IMR-90 (cell line): ENCODE measurements at places on chromosomes 13 and 19. TPM values are rescaled to one million over a fixed set of nuclear protein-coding genes. Genes with fewer than 3 reads are reported as not detected.

- no peak for DNase-seq
Observed at GRCh38 chr19:15457701-15458484, 6.5 kb downstream of the RASAL3 start.

Gene CAPN12
- polyA plus RNA-seq, result 0.97 and 0.99 TPM in 2 replicates

GRCh38 chr19:8397271-8397670 is 7.1 kb downstream of the RAB11B start:
- no peak for DNase-seq

Gene ZNF555
- polyA plus RNA-seq, result 1.6 and 2.8 TPM in 2 replicates

DNA sequence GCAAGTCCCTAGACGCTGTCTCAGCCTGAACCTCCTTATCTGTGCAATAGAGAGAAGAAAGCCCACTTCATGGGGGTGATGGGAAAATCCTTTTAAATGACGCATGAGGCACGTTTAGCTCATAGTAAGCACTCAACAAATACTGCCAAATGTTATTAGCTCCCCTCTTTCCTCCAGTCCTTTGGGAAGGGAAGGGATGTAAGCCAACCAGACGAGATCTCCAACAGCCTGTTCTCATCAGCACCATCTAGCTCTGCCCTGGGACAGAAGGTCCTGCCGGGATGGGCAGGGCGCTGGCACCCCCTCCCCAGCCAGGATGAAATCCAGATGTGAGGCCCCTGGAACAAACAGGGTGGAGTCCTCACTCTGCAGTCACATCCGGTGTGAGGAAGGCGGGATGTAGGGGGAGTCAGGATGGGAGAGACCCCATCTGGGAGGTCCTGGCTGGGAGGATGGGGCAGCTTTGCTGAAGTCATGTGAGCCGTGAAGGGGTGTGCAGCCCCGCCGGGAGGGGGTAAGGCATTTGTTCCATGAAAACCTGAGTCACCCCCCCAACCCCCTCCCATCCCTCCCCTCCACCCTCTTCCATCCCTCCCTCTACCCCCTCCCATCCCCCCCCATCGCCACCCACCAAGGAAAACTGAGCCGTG is 4.6 kb downstream of the S1PR2 start:
- peak; percentile 95 for DNase-seq

- DNase-seq, result peak; percentile 99
Observed at GRCh38 chr19:33472691-33473652, 48.6 kb downstream of the PEPD start.

DNA sequence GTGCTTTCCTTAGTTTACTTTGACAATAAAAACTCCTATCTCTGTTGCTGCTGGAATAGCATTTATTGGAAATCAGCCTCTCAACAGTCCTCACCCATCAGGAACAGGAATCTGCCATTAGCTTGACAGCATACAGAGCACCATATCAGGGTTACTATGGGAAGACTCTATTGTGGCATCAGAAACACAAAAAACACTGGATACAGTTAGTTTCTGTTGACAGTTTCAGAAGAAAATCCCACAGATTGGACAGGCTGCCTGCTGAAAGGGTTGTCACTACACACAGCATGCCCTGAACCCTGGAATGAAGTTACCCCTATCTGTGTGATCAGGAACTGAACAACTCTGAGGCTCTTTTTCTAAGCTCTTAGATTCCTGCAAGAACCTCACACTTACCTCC is 172.7 kb downstream of the ENOX1 start:
- DNase-seq, result no peak

- peak; percentile 81 for DNase-seq
Observed at GRCh38 chr13:32019612-32020233, 11.9 kb upstream of the FRY start.

DNA sequence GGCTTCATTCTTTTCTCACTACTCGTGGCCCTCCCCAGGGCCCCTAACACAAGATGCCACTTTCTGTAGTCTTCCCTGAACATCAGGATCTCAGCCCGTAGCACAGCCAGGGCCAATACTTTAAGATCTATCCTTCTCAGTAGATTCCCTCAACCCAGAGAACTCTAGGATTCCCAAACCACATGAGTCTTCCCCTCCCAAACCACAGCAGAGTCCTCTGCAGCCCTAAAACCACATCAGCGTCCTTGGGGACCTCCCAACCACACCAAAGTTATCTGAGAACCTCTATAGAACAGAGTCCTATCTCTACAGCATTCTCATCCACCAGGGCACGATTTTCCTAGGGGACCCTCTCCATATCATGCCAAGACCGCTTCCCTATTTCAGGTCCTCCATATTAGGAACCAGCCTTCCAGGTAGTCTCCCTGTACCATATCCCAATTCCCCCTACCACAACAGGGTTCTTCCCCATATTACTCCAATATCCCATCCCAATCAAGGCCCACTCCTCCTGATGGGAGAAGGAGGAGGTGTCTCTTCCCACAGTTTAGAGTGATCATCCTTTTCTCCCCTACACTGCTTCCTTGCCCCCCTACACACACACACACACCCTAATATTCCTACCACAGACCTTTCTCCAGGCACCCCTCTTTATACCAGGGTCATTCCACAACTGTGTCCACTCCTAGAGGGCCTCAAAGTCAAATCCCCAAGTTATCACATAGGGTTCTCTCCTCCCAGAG is 1.4 kb downstream of the DYRK1B start:
- no peak for DNase-seq

DNA sequence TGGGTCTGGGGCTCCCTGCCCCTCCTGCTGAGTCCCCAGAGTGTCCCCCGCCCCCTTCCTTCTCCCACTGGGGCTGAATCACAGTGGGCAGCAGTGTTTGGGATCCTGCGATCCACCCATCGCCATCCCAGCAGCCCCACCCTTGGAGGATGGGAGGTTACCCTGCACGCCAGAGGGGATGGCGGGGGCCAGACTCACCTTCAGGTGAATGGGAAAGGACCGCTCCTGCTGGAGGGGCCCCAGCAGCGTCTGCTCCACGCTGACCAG is 569 bp downstream of the DLEU7 start:
- DNase-seq, result no peak

Gene ATP8A2
- 0.02 and 0.04 TPM in 2 replicates for polyA plus RNA-seq

- no peak for DNase-seq
Observed at GRCh38 chr19:13094771-13095392, 7.8 kb downstream of the LYL1 start.

Gene FRY
- 3.0 and 4.8 TPM in 2 replicates for polyA plus RNA-seq

Gene SMIM44
- not detected in 2 replicates for polyA plus RNA-seq
